Panc1 (cell line): ENCODE measurements at places on chromosomes 2 and 18. TPM values are rescaled to one million over a fixed set of nuclear protein-coding genes. Genes with fewer than 3 reads are reported as not detected.

CHRND gene
- not detected for total RNA-seq

- peak; percentile 80 for DNase-seq
Observed at GRCh38 chr18:74896390-74896991, 298.8 kb downstream of the ZNF407 start.

DNA sequence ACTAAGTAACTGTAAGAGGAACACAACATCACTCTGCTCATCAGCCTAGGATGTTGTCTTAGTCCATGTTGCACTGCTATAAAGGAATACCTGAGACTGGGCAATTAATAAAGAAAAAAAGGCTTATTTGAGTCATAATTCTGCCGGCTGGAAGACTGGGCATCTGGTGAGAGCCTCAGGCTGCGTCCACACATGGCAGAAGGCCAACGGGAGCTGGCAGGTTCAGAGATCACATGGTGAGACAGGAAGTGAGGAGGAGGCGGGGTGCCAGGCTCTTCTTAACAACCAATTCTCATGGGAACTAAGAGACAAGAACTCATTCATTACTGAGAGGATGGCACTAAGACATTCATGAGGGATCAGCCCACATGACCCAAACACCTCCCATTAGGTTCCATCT, 46.8 kb downstream of the EPG5 start:
- no peak for DNase-seq

GRCh38 chr2:190216829-190217228, 102.8 kb downstream of the HIBCH start:
- no peak for DNase-seq

DNA sequence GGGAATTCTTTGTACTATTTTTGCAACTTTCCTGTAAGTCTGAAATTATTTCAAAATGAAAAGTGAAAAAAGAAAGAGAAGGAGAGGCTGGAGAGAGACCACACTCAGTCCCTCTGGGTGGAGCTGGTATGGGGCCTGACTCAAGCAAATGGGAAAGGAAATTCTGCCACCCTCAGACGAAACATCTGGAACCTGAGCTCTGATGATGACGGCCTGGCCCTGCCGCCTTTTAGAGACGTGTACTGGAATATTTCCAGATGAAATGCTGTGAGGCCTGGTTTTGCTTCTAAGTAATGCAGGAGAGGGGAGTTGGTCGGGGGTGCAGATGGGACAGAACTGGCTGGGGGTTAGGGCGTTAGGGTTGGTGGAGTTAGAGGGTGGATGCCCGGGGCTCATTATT, 57.4 kb upstream of the GLI2 start:
- DNase-seq = no peak

MC4R gene
- not detected for total RNA-seq

GRCh38 chr2:39595116-39595515, 70.6 kb upstream of the TMEM178A start:
- DNase-seq = no peak

DNA sequence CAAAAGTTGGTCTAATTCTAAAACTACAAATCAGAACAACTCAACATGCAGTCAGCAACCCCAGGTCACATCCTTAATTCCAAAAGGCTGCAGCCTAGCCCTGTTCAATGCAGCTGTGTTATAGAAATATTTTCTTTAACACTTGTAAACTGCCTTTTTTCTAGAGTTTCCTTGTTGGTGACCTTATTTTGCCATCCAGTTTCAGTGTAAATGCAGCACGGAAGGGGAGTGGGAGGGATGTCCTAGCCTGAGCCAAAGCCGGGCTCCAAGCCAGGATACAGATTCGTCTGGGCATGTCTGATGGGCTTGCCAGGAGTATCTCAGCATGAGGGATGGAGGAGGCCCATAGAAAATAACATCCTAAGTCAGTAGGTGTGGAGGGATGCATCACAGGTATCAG, 17.7 kb upstream of the SP3 start:
- no peak for DNase-seq

GRCh38 chr2:136206613-136207012, 88.7 kb upstream of the CXCR4 start:
- DNase-seq = no peak

- no peak for DNase-seq
Observed at GRCh38 chr2:55922291-55922907, 1.2 kb downstream of the EFEMP1 start.

GRCh38 chr18:48955830-48956261, 5.1 kb upstream of the SMAD7 start:
- DNase-seq = no peak

- no peak for DNase-seq
Observed at GRCh38 chr2:71615767-71616730, 162.7 kb downstream of the DYSF start.
